ENCODE measurements at places on chromosomes 5 and 9.

GRCh38 chr9:121395558-121395957 is 25.5 kb upstream of the STOM start:
- DNase-seq: no peak

DNA sequence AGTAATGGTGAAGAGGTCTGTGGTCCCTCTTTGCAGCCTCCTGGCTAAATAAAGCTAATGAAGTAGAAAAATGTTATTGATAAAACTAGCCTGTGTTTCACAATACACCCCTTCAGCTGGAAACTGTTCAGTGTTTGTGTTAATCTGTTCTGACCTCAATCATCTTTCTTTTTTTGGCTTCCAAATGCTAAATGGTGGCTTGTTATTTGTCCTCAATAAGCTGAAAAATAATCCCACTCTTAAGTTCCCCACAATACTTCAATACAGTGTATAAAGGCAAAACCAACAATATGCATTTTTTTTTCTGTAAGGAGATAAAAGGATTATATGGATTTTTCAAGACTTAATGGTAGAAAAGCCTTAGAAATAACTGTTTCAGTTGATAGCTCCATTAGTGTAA is 560.5 kb downstream of the TUSC1 start:
- no peak for DNase-seq

DNA sequence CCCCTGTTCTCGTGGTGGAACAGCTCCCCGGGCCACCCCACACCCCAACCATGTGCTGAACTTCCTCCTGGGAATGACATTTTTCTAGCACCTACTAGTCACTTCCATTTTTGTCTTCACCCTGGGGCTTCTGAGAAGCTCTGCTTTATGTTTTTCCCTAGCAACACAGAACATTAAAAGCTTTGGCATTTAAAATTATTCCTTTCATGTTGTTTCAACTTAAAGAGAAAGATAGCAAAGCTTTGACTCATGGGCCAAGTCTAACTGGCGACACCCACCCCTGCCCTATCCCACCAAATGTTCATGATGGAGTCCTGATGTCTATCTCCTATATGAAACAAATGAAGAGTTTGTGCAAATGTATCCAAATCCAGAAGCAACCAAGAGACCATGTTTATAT is 22.4 kb downstream of the BOD1 start:
- no peak for DNase-seq

- DNase-seq: no peak
Measured at GRCh38 chr9:88533951-88534455, 975 bp upstream of the NXNL2 start.

DNA sequence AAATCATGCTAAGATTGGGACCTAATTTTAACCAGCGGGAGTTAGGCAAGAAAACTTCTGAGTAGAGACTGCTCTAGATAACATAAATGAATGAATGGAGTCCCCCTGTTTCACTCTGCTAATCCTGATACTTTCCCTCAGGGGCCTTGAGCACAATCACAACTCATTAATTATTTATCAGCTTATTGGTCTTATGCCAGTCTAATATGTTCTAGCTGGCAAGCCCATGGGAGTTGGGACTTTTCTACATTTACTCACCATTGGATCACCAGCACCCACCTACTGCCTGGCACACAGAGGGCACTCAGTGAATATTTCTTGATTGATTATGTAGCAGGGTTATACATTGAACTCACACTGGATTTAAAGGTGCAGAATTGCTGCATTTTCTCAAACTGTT is 13.5 kb upstream of the TMED7 start:
- DNase-seq: no peak

- peak; percentile 59 for DNase-seq
Measured at GRCh38 chr9:73219985-73220626, 68.4 kb downstream of the ANXA1 start.

DNA sequence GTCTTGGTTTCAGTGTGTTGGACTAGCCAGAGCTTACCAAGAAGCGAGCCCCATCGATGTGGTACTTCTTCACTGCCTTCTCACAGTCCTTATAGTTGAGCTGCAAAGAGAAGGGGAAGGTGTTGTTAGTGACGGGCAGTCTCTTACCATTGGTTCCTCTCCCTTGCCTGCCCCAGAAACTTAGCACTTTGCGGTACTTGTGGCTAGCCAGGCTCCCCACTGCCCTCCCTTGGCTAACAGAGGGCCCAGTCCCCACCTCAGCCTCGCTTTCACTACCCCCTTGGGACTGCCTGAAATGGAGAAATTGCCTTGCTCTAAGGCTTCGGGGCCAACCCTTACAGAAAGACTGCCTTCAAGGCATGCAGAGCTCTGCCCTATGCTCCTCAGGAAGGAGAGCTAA is 4.3 kb downstream of the LCP2 start:
- DNase-seq: peak; percentile 84

DNA sequence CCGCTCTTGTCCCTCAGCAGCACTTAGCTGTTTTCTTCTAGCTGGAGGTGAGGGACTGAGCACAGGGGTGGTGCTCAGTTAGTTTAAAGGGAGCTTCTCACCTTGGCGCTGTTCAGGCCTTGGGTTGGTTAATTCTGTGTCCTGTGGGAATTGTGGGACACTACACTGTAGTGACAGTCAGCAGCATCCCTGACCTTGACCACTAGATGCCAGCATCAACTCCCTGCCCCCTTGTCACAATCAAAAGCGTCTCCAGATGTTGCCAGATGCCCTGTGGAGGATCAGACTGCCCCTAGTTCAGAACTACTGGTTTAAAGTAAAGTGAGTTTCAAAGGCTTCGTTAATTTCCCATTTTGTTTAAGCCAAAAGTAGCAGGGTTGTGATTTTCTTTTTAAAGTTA is 65.5 kb upstream of the DMRT3 start:
- no peak for DNase-seq

- DNase-seq: no peak
Measured at GRCh38 chr5:164053123-164053522, 547.7 kb downstream of the MAT2B start.

DNA sequence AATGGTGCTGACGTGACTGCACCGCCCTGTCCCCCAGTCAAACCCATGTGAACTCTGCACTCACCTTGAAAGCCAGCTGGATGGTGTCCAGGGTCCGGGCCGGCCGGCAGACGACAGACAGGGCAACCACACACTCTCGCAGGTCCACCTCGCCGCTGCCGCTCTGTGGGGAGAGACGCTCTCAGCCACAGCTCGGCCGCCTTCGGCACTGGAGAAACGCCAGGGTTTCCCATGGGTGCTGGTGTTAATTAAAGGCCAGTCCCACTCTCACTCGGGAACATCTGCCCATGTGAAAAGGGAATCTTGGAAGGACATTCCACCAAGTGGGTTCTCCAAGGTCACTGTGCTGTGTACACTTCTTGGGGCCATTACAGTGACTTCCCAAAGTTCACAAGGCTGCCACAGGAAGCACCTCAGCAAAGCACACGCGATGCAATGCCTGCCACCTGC is 25.5 kb upstream of the SLC6A3 start:
- no peak for DNase-seq

DNA sequence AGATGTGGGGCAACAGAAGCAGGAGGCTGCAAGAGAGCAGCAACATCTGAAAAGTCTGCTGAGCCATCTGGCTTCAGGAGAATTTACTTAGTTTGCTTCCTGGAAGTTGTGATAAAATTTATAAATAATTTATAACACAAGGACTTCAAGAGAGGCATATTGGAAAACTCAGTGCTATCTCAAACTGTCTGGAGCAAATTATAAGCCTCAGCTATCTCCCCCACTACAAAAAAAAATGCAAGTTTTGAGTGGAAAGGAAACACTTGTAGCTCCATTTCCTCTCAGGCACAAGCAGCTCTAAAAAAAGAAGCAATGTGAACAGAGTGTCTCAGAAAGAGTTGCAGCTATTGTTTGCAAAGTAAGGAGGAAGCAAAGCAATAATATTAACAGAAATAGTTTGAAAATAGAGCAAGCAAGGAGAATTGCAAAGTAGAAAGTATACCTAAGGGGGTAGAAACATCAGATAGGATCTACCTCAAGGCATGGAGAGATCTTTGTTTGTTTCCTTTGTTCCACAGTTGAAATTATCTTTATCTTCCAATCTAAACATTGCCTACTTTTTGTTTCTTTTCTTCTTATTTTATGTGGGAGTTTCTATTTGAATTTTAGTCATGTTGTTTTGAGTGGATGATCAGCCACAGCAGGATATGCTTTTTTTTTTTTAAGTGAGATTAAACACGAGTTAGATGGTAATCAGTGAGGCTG is 55.9 kb upstream of the IL6ST start:
- no peak for DNase-seq

DNA sequence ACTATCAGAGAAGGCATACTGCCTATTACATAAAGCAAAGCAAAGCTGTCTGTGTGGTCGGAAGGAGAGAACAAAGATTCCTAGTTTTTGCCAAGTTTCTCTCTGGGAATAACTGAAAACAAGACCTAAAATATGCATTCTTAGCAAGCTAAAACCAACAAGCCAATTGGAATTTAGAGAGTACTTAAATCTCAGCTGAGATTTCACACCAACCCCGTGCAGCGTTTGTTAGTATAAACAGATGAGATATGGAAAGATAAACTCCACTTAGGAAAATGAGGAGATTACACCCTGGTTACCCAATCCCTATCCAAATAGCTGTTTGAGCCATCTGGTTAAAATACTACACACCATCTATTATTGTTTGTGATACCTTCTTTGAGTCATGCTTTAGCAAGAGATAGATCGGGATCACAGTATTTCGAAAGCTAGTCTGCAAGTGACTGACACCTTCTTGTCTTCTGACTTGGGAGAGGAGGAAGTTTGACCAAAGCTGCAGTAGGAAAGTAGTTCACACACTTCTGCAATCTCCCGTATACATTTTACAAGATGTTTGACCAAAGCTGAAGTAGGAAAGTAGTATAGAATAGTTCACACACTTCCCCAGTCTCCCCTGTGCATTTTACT is 18.2 kb downstream of the FAF2 start:
- DNase-seq: no peak

GRCh38 chr9:77839459-77840140 is 191.5 kb upstream of the GNA14 start:
- DNase-seq: no peak

DNA sequence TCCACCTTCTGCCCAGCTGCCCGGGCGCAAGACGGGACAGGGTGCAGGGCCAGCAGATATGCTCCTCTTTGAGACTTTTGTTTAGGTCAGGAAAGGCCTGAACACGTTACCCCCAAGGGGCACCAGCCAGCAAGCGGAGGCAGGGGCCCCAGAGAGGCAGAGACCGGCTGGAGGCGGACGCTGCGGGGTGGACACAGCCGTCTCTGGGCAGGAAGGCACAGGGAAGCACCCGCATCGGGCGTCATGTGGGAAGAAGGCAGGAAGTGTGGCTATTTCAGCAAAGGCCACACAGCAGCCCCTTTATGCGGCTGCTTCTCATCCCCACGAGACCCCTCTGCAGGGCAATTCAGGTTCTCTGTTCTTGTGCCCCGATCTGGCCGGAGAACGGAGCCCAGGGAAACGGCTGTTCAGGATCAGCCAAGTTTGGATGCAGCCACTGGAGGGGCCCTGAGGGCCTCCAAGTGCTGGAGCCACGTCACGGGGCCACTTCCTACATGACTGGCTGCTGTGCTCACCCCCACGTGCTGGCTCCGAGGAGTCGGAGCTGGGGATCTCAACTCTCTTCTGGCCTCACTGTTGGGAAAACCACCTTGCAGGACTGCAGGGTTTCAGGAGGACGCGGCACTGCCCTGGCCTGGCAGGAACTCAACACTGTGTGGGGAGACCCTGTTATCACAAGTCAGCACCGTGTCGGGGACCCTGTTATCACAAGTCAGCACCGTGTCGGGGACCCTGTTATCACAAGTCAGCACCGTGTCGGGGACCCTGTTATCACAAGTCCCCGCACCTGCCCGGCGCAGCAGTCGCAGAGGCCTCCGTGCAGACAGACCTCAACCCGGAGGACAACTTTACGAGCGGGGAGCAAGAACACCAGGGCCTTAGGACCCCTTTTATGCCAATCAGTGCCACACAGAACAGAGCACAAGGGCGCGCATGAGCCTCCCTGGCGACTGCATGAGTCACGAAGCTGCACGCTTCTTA is 44.4 kb downstream of the SLC12A7 start:
- DNase-seq: no peak

DNA sequence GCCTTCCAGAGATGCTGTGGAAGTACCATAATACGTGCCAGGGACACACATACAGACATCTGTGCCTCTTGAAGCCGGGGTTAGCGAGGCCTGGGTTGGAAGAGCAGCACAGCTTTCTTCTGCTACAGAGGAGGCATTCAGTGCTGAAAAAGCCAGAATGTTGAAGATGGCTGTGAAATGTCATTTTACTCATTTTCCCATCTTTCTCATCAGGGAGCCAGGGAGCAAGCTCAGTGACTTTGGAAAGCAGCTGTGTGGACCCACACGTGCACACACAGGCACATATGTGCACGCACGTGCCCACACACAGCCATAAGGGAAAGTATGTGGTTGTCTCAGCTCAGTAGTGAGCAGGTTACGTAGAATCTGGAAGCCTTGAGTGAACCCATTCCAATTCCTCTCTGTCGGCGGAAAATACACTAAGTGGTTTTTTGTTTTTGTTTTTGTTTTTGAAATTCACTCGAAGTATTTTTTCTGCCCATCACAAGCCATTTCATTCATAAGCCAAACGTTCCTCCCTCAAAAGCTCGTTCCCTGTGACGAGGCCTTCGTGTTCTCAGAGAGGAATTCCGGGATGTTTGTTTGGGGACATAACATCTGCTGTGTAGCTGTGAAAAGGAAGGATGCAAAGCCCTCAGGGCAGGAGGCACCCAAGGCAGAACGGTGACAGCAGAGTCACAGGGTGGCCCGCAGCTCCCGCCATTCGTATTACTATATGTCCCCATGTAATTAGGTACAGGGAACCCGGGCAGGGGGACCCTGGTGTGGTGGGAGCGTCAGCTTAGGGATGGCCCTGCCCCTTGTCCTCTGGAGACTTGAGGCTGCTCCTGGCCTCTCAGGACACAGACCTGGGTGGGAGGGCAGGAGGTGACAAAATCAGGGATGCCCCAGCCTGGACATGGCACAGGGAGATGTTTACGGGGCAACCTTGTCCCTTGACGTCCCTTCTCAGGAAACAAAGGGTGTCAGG is 29.0 kb upstream of the ANKRD33B start:
- no peak for DNase-seq

DNA sequence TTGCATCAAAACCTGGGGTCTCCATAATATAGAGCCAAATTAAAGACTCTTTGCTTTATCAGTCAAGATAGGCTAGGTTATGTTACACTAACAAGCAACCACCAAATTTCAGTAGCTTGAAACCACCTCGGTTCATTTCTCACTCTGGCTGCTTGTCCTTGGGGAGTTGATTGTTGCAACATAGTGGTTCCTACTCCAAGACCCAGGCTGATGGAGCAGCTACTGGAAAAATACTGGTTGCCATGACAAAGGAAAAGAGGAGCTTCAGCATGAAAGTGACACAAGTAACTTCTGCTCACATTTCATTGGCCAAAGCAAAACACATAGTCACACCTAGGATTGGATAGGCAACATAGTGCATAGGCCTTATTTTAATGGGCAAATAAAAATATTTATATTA is 18.5 kb upstream of the RCL1 start:
- no peak for DNase-seq

Data from CD4-positive, alpha-beta T cell treated with Interferon gamma for 1 hour (primary cell).